ENCODE measurements at places on chromosomes 2 and 18.
A peak's percentile ranks its signal among the peaks of the same experiment; 100 is the strongest.

DNA sequence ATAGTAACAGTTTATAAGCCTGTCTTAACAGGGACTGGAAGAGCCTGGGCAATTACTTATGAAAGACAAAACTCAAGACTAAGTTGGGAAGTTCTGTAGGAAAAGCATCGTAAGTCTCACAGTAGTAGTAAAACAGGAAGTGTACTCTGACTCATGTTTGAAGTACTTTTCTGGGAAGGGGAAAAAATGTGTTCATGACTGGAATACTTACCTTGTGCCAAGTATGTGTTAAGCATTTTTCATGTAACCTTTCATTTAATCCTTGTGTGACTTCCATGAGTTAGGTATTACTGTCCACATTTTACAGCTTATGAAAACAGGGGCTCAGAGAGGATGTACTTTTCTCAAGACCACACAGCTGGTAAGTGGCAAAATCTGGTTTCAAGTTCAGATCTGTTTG is 13.7 kb upstream of the SKOR2 start:
- DNase-seq: no peak

- DNase-seq: no peak
These were observed 299.4 kb downstream of the AGAP1 start for GRCh38 chr2:235793163-235793752.

DNA sequence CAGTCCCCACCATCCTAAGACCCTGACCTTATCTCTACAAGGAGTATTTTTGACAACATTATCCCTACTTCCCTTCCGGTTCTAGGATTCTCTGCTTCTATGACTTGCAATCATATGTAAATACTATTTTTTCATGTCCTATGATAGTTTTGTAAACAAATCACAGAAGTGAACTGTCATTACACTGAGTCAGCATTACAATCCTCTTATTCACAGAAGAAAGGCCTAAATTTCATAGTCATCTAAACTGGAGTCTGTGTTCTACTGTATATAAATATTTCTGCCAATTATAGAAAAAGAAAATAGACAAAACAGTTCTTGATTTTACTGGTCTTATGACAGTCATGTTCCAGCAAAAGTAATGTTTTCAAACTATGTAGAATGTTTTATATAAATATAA is 265.1 kb downstream of the NCKAP5 start:
- no peak for DNase-seq

- DNase-seq: no peak
These were observed 54.8 kb downstream of the SYT4 start for GRCh38 chr18:43222501-43222900.

DNA sequence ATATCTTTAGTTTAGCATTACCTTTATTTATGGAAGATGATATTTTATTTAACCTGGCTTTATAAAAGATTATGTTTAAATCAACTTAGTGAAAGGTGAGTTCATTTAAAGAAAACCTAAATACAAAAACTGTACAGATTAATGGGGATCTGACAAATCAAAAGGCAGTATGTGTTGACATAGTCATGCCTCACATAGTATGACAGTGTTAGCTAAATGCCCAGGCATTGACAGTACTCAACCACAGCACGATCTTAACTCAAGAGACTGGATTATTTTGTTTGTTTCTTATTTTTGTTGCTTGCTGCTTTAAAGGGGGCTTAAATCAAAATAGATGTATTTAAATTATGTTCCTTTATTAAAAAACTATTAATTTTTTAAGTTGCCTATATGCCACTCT is 7.8 kb downstream of the DOK6 start:
- DNase-seq: no peak

DNA sequence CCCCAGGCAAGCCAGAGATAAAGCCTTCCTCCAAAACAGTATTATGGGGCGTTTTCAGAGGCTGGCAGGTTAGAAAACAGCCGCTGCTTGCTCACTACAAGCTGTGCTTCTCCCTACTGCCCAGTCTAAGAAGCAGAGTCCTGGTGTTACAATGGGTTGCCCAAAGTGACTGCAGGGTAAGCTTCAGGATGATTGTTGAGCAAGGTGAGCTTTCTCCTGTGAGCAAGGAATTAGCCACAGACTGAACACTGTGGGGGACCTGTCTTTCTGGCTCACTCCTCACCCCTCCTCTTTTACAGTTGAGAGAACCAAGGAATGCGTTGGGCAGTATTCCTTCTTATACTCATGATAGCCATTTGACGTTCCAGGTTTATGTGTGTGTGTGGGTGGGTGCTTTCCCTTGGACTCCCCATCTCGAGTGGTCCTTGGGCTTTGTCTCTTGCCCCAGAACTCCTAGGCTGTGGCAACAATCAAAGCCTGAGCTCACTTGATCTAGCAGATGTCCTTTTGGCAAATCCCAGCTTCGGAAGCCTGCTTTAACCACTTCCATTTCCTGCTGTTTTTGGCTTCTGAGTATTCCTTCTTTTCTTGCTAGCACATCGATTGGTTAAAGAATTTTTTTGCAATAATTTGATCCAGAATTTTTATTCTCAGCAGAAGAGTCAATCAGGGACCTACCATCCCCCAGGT is 47.5 kb downstream of the KDM3A start:
- DNase-seq: no peak

- DNase-seq: no peak
These were observed 46.0 kb downstream of the ODC1 start for GRCh38 chr2:10402062-10402585.

DNA sequence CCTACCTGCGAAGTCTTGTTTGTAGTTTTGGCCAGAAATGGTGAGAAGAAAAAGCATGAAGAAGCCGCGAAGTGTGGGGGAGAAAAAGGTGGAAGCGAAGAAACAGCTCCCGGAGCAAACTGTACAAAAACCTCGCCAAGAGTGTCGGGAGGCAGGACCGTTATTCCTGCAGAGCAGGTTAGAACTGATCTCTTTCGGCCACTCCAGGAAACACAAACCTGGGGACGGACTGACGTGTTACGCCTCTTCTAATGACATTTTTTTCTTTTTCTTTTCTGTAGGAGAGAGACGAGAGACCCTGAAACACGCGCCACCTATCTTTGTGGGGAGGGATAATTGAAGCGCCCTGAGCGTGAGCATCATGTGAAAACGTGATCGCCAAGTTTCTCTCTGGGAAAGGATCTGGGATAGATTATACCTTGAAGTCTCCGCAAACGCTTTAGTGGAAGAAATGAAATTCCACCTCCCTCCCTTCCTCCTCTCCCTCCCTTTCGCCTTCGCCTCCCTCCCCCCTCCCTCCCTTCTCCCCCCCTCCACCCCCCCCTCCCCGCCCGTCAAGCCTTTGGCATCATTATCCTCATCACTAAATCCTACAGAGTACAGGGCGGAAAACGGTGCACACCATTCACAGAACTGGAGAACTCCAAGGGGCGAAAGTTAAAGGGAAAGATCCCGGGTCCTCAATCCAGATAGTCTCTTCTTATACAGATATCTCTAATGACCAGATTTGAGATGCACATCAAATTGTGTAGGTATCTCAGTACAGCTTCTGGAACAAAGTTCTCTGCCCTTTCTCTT is at the start of gene ZEB2:
ZEB2 (minus strand) TSS at position 186 of the 798 bp plus-strand sequence. CDS start 2,769 bp downstream, outside the sequence.
- DNase-seq: peak; percentile 84

DNA sequence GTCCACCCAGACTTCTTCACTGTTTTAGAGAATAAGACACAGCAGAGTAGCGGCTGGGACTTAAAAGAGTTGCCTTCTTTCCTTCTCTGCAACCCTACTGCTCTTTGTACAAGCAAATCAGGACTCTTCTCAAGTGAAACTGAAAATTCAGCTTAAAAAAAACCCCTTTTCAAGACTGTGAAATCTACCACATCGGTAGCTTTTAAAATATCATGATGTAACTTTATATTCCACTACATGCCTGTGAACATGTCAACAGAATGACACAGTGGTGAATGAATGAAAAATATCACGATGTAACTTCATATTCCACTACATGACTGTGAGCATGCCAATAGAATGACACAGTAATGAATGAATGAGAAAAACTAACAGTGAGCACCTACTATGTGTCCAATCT is 53.4 kb downstream of the TCF4 start:
- DNase-seq: no peak

GRCh38 chr18:50602466-50602865 is 42.6 kb downstream of the MAPK4 start:
- DNase-seq: no peak

DNA sequence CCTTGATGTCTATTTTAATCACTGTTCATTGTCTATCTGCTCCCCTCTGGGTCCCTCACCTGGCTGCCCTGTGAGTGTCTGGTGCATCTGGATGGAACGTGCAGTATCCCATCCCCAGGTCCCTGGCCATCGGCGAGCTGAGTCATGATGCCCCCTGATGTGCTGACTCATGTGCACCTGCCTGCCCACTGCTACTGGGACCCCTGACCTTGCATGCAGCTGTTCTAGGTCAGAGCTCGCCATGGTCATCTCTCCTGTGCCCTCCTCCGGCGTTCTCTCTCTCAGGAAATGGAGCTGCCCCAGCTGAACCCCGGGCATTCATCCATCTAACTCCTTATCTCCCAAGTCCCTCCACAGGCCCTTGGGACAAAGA is 516.2 kb upstream of the HS6ST1 start:
- no peak for DNase-seq

DNA sequence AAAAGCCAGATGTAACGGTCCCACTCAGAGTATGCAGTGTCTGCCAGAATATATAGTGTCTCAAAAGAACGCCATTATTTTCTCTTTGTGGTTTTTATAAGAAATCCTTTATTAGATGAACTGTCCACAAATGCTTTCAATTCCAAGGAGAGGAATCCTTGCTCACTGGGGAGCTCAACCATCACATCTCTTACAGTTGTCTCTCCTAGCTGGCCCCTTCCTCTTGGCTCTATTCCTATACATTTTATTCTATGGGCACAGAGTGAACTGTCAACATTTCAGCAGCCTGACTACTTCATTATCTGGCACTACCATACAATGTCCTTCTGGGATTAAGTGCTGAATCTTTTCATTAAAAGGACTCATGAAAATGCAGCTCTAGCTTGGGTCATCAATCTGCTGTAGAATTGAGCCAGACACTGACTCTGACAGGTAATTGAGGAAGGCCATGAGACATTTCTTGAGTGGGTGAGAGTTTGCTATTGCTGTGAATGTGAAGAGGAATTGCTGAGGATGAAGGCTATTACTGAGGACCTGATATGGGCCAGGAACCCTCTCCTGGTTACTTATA is 96.5 kb upstream of the THOC1 start:
- no peak for DNase-seq

GRCh38 chr2:151087377-151087776 is 174.3 kb downstream of the RBM43 start:
- no peak for DNase-seq

DNA sequence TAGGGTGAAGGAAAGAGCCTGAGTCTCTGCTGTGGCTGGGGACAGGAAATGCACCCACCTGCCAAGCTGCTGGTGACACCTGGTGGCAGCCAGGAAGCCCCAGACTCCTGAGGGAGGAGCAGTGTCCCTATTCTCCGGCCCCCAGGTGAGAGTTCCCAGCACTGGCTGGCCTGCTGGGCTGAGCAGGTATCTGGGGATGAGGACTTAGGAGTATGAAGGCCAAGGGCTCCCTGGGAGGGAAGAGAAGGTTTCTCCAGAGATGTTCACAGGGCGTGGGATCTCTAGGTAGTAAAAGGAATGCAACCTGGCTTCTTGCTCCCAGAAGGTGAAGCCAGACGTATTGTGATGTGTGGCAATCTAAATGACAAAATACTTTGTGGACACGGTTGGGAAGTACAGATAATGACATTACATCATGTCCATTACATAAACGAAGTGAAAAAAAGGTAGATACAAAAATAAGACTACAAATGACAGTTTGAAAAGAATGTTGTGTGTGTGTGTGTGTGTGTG is 75.8 kb upstream of the SLC1A4 start:
- DNase-seq: no peak

- DNase-seq: no peak
These were observed 52.0 kb upstream of the RTN4 start for GRCh38 chr2:55102056-55102812.

GRCh38 chr18:77551055-77551454 is 301.4 kb downstream of the GALR1 start:
- DNase-seq: no peak
